Jurkat, Clone E6-1 (cell line): ENCODE measurements at places on chromosomes 5 and 9.

DNA sequence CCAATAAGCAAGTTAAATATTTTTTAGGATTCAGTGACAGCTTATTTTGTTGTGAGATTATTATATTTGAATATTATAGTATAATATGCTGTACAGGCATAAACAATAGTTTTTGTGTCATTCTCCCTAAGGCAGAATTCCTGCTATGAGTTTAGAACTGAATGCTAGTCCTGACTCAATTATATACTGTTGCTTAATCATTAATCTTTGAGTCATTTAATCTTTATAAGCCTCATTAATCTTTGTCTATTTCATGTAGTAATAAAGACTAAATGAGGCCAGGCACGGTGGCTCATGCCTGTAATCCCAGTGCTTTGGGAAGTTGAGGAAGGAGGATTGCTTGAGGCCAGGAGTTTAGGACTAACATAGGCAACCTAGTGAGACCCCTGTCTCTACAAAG lies 3.6 kb upstream of the DCP2 start:
- no peak for DNase-seq

- DNase-seq, result no peak
Observed at GRCh38 chr5:6491196-6491918, 42.7 kb downstream of the UBE2QL1 start.

DNA sequence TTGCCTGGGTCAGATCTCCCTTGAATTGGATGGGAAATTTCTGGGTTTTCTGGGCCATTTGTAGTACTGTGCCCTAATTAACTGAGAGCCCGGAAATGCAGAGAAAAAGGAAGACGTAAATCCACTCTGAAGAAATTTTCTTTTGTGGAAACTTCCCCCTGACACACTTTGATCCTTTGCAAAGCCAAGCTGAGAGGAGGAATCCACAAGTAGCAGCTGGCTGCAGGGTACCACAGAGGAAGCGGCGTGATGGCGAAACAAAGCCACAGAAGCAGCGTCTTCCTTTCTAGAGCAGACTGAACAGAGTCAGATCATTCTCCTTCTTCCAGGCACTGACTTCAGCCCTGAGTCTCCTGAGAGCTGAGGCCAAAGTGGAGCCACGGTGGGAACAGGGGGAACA lies 47.1 kb upstream of the ZNF354A start:
- peak; percentile 58 for DNase-seq

- DNase-seq, result no peak
Observed at GRCh38 chr5:168790002-168790635, 211.0 kb upstream of the PANK3 start.

DNA sequence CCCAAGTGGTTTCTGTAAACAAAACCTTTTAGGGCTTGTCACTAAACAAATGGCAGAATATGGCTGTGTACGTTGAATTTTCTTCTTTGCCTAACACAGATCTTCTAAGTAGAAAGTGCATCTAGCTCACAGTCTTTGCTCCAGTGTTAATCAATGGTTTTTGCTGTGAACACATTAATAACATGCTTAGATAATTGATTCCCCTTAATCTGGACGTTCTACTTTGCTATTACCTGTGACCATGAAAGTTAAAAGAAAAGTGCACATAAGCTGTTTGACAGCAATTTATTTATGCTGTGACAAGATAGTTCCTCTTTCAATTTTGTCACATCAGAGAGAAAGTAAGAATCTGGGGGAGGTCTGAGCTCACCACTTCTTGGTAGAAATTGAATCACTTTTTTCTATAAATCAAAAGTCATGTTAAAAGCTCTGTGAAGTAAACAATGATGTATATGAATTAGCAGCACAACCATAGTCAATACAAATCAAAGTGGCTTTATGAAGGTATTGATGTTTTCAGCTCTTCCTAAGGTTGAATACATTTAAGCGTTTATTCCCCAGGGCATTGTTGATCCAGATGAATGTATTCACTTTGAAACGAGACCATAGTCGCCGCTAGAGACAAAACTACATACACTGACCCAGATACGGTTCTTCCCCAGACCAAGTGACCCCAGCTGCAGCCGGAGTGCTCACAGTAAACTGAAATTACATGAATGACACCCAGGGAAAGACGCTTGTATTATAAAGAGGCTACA lies 174.6 kb upstream of the ZNF608 start:
- DNase-seq, result no peak

DNA sequence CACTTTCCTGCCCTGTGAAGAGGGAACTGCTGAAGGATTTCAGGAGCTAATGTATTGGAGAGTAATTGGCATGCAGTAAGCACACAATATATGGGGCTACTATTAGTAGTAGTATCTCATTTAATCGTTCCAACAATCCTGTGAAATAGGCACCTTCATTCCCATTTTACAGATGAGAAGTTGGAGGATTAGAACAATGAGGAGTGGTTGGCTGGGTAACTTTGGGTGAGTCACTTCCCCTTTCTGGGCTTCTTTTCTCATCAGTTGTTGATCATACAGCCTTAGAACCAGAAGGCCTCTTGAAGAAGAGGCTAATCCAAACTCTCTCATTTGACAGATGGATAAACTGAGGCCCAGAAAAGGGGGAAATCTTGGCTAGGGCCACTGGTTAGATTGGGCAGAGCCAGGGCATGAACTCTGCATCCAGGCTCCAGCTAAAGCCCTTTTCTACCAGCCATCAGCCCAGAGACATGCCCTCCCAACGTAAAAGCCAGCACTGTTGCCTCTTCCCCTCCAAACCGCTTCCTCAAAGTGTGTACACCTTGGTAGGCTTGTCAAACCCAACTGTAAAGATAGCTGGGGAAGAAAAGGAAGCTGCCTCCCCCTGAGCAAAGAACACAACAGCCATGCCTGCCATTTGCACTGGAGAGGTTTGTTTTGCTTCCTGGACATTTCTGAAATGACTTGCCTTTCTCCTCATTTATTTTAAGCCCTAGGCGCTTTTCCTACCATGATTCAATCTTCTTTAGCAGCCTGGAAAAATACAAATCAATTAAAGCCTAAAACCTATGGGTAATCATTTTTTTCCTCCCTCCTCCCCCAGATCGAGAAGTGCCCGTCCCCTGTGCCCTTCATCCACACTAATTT lies 992 bp downstream of the SPACA9 start:
- peak; percentile 91 for DNase-seq

GRCh38 chr9:132020820-132021510 lies 58.7 kb downstream of the MED27 start:
- DNase-seq, result no peak

DNA sequence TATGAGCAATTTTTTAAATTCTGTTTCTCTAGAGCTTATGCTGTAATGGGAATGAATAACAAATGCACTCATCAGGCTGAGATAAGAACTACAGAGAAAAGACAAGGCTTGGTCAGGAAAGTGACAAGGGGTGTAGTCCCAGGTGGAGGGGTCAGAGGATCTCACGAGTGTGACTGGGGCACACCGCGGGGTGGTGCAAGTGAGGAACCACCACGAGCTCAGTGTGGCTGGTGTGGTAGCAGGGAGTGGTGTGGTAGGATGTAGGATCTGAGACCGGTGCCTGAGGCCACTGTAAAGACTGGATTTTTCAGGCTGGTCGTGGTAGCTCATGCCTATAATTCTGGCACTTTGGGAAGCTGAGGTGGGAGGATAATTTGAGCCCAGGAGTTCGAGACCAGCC lies 9.0 kb downstream of the ANXA6 start:
- DNase-seq, result no peak

DNA sequence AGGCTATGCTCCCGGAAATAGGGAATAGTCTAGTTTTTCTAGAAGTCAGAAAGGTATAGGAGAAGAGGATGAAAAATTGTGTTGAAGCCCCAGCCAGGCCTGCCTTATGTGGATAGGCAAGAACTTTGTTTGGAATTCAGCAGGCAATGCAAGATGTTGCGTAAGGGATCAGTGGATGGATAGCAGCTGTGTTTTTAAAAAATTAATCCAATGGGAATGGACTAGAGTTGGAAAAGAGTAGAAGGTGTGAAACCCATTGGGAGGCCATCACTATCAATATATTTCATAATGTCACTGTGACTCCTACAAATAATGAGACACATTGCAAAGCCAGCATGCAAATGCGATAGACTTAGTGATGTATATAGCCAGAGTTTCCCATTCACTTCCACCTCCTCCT lies 281.9 kb downstream of the MARCHF11 start:
- DNase-seq, result no peak
